Cortex of kidney (tissue), 1 donor: ENCODE measurements at places on chromosomes 3 and 15.

DNA sequence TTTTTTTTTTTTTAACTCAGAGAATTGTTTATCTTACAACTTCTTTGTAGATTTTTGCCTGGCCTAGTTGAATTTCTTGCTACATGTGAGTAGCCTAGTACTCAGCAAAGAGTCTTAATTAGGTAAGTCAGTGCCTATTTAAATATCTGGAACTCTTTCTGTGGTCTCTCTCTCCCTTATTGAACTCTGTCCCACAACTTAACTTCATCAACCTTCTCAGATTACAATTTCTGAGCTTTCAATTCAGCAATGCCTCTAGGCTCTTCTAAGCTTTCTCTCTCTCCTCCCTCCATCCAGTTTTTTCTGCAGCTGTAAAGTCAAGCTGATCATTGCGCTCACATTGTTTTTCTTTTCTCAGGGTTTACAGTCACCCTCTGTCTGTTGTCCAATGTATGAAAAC, 517.6 kb upstream of the ROBO1 start:
- no peak for DNase-seq

DNA sequence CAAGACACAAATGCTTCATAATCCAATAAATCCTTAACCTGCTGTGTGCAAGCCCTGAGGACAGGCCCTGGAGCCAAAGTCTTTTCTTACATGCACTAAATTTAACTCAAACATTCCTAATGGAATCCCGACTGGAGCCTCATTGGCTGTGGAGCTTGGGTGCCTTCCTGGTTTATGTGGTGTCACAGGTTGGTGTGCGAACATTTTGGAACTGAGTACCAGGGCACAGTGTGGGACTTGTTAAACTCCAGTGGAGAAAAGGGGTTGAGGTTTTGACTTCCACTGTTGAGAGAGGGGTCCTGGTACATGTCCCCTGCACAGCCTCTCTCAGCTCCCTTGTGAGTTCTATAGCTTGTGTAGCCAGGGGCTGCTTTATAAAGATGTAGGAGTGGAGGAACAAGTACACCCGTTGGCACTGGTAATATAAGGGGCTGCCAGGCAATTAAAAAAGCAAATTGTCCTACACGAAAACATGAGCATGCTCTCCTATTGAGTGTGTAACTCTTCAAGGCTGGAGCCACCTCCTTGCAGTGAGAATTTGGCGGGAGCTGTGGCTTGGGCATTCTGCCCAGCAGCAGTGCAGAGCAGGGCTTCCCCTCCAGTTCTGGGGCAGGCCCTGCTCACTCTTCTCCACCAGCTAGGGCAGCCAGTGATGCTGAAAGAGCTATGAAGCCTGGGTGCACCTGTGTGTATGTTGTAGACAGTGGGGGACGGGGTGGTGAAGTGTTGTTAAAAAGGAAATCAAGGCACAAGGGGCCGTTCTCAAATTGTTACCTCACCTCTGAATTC, 218.1 kb downstream of the CLSTN2 start:
- DNase-seq = no peak

GRCh38 chr3:177026505-177027277, 170.6 kb downstream of the TBL1XR1 start:
- DNase-seq = no peak

GRCh38 chr3:71087143-71088018, 496.1 kb downstream of the FOXP1 start:
- DNase-seq = no peak

- no peak for DNase-seq
Observed at GRCh38 chr3:120503727-120504616, 53.2 kb upstream of the FSTL1 start.

DNA sequence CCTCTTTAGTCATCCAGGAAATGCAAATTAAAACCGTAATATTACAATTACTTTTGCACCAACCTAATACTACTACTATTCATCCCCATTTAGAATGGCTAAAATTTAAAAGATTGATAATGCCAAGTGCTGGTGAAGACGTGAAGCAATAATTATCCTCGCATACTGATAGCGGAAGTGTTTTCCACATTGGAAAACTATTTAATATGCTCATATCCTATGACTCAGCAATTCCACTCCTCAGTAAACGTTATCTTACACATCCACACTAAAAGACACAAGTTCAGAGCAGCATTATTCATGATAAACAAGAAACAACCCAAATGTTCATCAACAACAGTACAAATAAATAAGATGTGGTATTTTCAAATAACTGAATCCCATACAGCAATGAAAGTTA, 70.6 kb downstream of the VPS13C start:
- DNase-seq = no peak

- no peak for DNase-seq
Observed at GRCh38 chr3:38985581-38985980, 66.2 kb downstream of the SCN11A start.

DNA sequence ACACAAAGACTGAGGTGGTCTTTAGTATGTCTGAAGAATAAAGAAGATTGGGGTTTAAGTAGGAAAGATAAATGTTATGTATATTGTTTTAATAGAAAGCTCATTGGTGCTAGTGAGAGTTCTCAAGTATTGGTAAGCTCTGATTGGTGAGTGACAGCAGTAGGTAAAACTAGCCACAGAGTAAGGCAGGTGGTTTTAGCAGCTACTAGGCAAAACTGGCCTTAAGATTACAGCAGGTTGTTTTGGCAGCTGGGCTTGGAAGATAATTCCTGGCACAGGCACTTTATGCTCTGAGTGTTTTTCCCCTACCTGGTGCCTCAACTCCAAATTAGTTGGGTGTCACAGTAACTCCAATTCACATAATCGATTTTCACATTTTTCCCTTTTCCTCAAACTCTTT, 66.3 kb downstream of the STAG1 start:
- no peak for DNase-seq

DNA sequence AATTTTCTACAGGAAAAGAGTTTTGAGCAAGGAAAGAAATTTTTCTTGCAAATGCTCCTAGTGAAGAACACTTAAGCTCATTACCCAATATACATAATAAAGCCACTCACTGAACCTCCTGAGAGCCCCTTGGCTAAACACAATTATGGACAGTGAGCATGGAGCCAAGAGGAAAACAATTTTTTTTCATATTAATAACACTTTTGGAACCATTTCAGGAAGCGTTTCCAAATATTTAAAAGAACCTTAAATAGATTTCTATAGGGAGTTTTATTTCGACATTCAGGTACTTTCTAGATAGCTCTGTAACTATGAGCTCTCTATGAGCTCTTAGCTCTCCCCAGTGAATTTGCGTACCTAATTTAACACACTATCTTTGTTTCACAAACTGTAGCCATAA, 581.1 kb downstream of the ZNF385D start:
- no peak for DNase-seq

GRCh38 chr3:196726788-196727675, 12.6 kb upstream of the PAK2 start:
- DNase-seq = no peak

DNA sequence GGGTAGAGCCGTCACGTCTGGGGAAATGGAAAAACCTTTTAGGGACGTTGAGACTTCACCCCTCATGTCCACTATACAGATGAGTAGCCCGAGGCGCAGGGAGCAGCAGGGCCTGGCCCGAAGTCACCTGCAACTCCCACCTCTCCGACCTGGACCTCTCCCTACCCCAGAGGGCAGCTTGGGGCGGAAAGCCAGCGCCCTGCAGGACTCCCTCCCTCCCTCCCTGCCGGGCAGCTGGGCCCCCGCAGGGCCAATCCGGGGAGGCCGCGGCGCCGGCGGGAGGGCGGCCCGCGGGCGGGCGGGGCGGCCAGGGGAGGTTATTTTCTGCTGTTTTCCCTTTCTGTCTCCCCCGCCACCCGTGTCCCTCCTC, 2.0 kb downstream of the WNT7A start:
- no peak for DNase-seq

GRCh38 chr3:131236421-131236820, 145.2 kb upstream of the NUDT16 start:
- DNase-seq = no peak
